Stimulated activated CD8-positive, alpha-beta memory T cell treated with anti-CD3 and anti-CD28 coated beads, Interleukin-15, amount 100 ng/mL, for 24 hours (primary cell): ENCODE measurements at places on chromosomes 16 and 17.

DNA sequence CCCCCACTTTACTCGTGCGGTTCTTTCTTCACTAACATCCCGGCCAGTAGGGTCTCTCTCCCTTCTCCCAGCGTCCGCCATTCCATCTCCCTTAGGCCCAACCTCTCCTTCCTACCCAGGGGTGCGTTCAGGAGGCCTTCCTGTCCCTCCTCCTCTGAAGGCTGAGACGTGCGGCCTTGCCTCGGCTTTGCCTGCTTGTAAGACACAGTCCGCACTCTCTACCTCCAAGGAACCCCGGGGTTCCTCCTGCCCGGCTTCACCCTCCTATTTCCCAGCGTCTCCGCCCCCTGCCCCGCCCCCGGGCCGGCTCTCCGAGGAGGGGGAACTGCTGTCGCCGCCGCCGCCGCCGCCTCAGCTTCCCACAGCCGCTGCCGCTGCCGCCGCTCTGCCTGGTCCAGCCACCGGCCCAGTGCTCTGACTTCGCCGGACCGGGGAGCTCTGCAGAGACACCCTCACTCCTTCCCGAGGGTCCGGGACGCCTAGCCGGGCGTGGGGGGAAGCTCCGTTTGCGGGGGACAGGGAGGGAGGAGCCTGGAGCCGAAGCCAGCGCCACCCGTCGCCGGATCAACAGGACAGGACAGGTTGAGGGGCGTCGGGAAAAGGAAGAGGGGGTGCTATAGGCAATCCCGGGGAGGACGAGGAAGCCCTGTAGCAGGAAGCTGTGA is 1.2 kb upstream of the FGF11 start:
- DNase-seq, result peak; percentile 21

DNA sequence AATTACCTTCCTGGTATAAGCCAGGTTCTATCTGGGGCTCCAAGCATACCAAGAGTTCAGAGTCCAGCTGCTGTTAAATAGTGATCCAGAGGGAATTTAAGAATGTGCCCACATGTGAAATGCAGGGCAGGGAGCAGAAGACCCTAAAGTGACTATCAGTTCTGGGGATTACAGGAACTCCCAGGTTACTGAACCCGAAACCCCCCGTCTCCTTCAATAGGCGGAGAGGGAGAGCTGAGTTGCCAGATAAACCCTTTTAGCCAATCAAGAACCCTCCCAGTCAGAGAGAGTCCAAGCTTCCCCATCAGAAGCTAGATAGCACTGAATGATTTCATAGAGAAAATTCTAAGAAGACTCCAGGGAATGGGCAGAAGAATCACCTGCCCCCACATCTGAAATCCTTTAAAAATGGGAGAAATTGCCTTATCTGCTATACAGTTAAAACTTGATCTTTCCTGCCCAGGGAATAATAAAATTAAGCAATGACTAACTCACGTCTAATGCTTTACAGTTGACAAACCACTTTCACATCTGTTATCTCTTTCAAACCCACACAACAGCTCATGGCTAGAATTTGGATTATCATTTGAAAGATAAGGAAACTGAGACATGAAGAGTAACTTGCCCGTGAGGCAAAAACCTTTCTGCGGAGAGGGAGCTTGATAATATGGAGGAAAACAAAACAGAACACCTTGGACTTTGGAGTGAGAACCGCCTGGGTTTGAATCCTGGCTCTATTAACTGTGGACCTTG is 10.2 kb downstream of the NOG start:
- no peak for DNase-seq

- no peak for DNase-seq
Observed at GRCh38 chr16:47657977-47658376, 196.8 kb downstream of the PHKB start.

DNA sequence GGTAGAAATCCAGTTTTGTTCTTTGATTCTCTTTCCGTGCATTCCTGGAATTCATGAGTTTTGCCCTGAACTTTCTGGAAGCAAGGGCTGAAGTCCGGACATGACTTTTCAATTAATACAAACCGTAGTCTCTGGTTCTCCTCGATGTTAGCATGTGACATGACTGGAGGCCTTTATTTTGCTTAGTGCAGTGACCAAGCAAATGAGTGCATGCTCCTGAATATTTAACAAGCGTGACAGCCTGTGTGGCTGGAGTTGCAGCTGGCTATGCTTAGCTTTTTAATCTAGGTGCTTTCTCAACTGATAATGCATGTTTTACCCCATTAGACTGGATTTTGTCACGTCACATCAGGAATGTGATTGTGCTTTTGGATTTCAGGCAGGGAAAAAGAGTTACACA is 302.1 kb downstream of the MAP2K6 start:
- DNase-seq, result no peak

GRCh38 chr16:1968146-1968953 is 1.7 kb downstream of the RNF151 start:
- DNase-seq, result no peak

DNA sequence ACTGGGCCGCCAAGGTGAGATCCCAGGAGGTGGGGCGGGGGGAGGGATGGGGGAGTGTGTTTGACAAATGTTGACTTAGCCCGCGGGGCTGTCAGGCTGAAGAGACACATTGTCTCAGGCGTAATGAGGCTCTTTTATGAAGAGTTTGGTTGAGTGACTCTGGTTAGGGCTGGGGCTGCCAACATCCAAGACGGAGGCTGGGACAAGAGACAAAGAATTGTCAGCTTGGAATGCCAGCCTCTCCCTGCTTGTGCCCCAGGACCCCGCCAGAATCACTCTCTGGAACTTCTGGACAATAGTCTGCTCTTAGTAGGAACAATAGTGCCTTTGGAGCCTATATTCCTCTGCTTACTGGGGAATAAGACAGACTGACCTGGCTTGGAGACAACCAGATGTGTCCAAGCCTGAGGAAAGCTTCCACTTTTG is 24.0 kb downstream of the PCTP start:
- DNase-seq, result no peak

- DNase-seq, result no peak
Observed at GRCh38 chr16:27330542-27330941, 16.8 kb downstream of the IL4R start.

DNA sequence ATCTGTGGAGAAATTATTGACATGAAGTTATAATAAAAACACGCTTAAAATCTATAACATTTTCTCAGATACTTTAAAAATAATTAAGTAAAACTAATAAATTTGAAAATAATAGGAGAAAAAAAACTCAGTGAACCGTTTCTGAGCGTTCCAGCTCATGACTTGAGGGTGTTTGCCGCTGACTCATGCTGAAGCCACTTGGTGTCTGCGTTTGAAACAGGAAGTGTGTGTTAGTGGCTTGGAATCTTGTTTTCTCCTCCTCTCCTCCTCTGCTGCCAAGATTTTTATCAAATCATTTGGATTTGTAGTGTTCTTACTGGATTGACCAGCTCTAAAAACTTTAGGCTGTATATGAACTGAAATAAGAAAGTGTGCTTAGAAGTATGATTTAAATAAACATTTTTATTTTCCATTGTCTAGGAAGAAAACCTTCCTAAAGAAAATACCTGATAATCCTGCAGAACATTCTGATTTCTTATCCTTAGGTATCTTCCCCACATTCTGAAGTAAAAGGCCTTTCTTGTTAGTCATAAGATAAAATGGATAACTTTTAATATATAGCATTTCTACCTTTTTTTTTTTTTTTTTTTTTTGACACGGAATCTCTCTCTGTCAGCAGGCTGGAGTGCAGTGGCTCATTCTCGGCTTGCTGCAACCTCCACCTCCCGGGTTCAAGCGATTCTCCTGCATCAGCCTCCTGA is 30.8 kb downstream of the USP10 start:
- DNase-seq, result no peak

DNA sequence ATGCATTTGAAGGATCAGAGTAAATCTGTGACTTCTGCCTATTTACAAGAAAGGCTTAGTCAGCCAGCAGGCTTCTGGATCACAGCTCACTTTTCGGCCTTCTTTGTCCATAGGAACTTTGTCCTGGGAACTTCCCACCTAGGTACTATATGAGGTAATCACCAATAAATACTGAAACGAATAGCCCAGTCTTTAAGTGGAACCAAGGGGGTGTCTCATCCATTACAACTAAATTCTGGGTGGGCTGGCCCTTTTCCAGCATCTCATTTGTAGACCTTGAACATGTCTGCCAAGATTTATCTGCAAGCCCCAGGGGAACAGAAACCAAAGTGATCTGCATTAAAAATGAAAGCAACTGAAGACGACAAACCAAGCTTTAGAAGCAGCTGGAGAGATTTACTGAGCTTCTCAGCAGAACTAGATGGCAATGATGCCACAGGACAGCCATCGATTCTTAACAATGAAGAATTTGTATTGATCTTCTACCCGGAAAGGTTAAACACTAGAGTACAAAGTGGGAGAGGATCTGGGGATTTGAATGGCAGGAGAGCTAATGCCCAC is 55.5 kb downstream of the SNX11 start:
- DNase-seq, result no peak

DNA sequence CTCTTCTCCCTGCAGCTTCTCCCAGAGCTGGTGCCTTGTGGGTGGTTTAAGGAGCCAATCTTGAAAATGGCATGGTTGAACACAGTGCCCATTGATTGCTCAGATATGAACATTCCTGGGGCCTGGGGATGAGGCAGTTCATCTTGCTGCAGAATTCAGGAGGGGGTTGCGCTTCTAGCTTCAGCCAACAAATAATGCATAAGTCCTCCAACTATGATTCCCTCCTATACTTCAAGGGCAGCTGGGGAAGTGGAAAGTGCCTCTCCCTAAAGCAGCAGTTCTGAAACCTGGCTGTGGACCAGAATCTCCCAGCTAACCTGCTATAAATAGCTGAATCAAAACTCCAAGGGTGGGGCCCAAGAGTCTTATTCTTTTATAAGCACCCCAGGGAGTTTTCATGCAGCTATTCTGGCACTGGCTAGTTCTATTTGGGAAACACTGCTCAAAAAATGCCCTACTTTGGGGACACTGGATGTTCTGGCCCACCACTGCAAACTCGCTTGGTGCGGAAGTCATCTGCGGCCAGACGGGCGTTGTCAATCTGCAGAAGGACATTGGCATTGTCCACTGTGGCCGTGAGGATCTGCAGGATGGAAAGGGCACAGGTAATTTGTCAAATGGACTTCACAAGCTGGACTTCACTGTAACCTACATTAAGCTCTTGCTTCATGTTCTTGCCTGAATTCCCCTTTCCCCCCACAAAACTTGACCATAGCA is 130.3 kb downstream of the CCDC144A start:
- DNase-seq, result no peak

- DNase-seq, result no peak
Observed at GRCh38 chr17:34308371-34308770, 10.9 kb upstream of the CCL8 start.

DNA sequence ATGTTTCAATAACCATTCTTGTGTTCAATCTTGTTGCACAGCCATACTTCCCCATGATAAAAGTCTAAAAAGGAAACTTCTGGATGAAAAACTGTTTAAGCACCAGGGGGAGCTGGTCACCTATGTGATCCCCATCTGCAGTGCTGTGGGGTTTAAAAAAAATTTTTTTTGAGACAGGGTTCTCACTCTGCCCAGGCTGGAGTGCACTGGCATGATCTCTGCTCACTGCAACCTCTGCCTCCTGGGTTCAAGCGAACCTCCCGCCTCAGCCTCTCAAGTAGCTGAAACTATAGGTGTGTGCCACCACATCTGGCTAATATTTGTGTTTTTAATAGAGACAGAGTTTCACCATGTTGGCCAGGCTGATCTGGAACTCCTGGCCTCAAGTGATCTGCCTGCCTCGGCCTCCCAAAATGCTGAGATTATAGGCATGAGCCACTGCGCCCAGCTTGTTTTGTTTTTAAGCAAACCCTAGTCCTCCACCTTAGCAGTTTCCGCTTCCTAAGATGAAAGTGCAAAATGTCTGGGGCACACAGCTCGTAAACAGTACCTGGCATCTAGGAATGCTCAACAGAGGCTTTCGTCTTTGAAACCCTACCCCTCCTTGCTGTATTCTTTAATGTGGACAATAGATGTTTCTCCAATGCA is 25.4 kb downstream of the DNAJA2 start:
- no peak for DNase-seq

DNA sequence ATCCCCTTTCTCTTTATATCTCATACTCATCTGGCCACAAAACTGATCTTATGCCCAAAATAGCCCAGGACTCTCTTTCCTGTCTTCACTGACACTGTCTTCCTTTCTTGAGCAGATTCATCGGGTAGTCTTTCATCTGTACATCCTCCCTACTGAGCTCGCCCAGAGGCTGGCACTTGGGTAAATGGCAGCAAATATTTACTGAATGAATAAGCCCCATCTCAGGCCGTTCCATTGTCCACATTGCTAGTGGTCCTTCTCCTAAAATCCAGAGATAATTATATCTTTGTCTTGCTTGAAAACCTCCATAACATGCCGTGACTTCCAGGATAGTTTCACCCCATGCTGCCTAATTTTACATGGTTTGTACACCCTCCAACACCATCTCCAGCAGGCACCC is 158.1 kb upstream of the SDK2 start:
- no peak for DNase-seq

DNA sequence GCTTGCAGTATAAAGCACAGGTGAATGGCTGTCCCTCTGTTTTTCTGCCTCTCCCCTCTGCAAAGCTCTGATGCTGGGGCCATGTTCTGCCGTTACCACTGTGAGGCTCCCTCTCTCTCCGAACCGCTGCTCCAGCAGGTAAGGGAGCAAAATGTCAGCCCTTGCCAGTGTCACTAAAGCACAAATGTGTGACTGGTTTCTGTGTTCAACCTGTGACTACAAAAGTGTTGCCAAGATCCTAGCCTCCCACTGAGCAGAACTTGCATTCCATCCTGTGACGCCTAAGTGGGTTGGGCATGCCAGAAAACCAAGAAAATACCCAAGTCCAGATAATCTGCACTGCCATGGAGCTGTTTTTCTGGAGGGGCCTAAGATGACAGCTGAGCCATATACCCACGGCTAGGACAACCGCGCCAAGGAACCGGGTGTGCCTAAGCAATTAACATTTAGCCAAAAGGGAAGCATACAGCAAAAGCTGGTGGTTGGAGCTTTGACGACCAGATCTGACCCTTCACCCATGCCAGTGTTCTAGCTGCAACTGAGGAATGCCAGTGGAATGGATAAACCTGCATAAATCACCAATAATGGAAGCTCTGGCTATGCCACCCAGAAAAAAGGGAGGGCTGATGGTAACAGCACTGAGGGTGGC is 35.0 kb downstream of the PSME3IP1 start:
- DNase-seq, result no peak

DNA sequence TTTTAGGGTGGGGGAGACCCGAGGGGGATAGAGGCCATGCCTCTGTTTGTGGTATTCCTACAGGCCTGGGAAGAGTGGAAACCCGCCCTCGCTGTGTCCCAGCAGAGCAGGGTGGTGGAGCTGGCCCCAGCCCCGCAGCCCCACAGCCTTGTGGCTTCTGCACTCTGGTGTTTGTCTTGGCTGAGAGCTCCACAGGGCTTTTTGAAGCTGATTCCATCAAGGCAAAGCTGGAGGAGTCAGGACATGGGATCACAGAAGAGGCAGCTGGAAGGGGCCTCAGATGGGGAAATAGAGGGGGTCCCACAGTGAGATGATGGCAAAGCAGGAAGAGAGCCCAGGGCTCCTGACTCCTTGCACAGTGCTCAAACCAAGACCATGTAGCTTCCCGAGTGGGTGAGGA is 5.0 kb upstream of the WFIKKN2 start:
- DNase-seq, result no peak

GRCh38 chr17:19629449-19629848 is 19.1 kb upstream of the ALDH3A2 start:
- DNase-seq, result no peak
